ENCODE measurements at places on chromosomes 11 and 22.
A peak's percentile ranks its signal among the peaks of the same experiment; 100 is the strongest.

GRCh38 chr22:40636380-40637182 lies at the start of gene MRTFA:
Gene MRTFA, minus strand, starts transcription at chr22:40636719.
- DNase-seq: peak; percentile 99

GRCh38 chr22:22576244-22576988 lies 17.4 kb upstream of the PRAME start:
- DNase-seq: no peak

DNA sequence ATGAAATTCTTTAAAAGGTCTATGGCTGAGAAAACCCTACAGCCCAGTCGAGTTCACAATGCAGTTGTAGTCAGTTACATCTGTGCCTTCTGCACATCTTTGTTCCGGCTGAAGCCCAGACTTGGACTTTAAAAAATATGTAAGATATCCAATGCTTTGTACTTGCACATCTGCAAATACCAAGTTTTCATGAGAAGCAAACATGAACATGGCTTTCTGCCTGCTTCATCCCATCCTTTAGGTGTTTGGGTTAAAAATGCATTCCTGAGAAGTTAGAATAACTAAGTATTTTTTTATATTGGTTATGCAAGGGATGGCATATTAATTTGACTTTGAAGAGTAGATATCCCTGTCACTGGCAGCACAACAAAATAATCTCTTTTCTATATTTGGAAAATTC lies 528.4 kb downstream of the METTL15 start:
- no peak for DNase-seq

DNA sequence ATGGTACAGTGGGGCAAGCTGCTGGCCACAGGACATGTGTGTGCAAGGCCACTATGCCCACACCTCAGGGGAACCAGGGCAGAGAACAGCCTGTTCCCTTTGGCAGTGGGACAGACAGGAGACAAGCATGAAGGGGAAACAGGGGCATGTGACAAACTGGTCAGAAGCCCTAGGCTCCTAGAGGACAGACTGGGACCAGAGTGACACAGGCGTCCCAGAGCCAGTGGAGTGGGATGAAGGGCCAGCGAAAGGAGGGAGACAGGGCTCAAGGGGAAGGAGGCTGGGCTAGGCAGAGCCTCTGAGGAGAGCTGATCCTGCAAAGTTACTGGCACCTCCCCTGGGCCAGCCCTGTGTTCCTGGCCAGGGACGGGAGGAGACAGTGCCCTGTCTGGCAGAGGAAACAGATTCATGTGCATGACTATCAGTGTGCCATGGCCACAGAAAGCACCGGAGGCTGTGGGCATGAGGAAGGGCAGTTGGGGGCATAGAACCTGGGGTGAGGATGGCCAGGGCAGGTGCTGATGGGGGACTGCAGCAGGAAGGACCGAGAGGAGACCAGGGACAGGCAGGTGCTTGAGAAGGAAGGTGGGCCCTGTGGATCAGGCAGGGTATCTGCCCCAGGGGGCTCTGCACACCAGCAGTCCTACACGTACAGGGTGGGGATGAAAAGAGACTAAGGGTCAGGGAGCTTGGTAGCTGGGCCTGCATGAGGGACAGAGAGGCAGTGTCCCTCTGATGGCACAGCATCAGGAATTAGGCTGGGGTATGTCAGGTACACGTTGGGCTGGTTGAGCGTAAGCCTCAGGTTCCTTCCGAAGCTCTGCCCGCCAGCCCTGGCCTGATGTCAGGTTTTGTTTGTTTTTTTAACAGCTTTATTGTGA lies 9.8 kb downstream of the DERL3 start:
- DNase-seq: no peak

DNA sequence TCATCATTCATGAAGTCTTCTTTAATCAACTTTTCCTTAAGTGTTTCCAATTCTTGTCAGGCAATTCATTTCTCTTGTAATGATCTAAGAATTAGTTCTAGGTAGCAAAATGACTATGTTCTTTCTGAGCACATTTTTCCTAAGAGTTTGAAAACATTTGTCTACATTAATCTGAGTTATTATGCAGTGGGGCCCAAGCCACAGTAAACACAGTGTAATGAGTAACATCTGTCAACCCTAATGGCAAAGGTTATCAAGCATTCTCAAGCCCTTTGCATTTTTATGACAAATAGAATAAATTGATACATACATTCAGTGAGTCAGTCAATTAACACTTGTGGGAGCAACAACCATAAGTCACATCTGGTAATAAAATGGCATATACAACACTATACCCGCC lies 106.7 kb upstream of the ZC3H12C start:
- DNase-seq: no peak

DNA sequence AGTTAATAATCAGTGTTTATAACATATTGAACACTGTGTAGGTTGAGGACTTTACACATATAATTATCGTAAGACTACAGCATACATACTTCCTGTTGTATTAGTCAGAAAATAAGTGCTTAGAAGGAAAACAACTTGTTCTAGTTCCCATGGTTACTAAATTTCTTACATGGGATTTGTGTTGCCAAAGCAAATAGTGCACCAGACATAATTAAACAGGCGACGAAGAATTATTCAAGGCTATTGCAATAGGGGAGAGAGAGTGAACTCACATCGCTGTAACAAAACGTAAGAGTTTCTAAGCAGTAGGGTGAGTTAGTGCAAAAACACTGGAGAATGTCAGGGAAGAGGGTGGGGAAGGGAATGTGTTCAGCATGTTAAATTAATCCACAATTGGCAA lies 347.8 kb downstream of the CNTN5 start:
- no peak for DNase-seq

DNA sequence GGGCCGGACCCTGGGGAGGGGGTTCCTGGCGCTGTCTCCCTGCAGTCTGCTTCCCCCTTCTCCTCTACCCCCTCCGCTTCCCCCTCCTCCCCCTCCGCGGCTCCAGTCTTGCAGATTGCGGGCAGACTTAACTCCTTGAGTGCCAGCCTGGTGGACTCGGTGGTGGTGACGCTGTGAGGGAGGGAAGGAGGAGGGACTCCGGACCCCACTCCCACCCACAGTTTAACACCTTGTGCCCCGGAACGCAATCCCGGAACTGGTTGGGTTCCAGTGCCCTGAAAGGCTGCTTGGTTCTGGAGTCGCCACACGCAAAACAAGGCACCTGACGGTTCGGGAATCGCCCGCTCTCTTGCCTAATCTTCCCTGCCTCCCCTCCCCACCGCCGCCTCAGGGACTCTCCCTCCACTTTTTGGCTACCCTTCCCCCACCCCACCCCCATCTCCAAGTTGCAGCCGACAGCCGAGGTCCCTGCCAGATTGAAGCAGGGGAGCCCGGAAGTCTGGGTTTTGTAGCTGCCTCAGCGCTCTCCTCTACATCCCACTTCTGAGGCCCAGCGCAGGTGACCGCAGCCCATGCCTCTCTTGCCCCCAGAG lies 3.9 kb upstream of the BCL9L start:
- DNase-seq: peak; percentile 77

- no peak for DNase-seq
Observed at GRCh38 chr11:45537614-45538013, 127.8 kb downstream of the CHST1 start.

DNA sequence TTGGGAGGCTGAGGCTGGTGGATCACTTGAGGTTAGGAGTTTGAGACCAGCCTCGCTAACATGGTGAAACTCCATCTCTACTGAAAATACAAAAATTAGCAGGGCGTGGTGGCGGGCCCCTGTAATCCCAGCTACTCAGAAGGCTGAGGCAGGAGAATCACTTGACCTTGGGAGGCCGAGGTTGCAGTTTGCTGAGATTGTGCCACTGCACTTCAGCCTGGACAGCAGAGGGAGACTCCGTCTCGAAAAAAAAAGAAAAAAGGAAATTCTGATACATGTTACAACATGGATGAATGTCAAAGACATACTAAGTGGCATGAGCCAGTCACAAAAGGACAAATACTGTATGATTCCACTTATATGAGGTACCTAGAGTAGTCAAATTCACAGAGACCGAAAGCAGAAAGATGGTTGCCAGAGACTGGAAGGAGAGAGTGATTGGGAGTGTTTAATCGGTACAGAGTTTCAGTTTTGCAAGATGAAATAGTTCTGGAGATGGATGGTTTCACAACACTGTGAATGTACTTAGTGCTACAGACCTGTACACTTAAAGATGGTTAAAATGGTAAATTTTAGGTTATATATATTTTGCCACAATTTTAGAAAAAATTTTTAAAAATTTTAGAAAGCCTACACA lies 92.3 kb downstream of the BLID start:
- DNase-seq: no peak

DNA sequence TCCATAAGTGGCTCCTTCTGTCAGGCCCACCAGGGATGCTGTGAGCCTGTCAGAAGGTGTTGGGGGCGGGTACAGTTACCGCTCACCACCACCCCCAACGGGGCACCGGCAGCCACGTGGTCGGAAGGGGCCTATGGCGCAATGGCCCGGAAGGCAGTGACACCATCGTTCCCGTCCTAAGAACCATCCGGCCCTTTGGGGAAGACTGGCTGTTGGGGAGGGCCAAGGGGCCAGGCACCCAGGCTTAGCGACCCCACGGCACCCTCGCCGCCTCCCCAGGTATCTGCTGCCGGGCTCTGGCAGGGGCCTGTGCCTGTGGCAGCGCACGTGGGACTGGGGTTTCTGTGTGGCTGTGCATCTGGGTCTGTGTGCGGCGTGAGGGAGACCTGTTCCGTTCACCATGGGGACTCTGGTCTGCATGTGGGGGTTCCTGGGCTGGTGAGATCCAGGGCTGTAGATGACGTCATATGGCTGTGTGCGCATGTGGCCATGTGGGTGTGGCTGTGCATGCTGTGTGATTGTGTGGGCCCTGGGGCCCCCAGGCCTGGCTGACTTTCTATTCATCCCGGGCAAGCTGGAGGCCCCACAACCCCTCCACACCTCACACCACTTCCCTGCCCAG lies 717 bp downstream of the OSM start:
- peak; percentile 78 for DNase-seq

DNA sequence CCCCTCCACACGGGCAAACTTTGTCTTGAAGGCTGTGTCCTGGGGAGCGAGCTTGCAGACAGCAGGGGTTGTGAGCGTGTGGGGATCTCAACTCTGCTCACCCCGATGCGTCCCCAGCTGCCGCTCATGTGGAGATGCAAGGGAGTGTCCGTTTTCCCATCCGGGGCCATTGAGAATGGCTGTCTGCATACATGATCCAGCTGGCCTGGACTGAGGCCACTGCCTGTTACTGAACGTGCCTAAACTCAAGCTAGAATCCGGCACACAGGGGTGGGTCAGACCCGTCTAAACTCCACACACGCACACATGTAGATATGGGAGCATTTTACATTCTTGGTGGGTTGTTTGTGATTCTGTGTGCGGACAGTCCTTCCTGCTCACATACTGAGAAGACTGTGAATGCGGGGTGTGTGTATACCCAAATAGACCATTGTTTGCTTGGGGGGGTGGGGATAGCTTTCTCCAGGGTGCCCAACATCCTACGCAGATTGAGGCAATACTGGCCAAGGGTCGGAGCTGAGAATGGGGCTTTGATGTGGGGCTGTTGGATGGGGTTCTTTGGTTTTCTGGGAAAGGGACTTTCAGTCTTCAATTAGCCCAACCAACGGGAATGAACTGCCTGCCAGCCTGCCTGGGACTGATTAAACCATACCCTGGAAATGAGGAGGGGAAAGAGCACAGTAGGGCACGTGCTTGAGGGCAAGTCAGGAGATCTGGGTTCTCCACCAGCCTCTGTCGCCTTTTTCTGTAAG lies 60.4 kb downstream of the ST3GAL4 start:
- no peak for DNase-seq

DNA sequence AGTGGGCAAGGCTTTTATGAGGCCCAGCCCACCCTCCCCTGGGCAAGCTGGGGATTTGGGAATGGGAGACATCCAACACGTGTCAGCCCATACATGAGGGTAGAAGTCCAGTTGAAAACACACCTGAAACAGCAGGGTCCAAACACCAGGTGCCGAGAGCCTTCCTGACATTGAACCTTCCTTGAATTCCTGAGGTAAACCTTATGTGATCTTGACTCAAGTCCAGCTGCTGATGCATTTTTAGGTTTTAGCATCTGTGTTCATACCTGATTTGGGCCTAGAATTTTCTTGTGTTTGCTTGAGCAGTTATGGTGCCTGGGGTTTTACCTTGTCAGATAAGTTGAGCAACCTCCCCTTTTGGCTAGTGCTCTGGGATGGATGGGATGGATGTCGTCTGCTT lies 66.3 kb downstream of the CDKN1C start:
- DNase-seq: no peak

DNA sequence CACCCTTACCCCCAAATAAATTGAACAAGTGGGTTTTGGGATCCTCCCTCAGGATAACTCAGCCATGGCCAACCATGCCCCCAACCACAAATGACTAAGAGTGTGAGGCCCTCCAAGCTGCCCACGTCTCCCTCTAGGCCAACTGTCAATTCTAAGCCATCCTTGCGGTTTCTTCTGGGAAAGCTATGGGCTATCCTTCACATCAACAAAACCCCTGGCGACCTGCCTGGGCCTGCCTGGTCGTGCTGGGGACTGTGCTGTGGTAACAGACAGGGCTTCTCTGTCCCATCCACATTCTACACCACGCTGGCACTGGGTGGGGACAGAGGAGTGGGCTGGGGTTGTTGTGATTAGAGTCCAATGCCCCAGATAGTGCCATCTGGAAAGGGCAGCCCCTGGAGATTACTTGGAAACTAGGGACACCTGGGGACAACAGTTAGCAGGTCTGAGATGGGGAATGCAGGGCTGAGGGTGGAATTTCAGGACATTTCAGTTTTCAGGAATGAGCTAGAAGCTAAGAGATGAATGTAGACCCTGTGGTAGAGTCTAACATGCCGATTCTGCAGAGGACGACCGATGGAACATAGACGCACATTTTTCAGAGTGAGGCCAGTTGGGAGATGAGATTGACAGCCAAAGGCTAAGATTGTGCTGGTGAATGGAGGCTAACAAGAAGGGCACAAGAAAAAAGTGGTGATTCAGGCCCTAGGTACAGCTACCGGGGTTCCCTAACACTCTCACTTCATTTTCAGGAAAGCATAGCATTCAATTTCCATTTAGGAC lies 131.9 kb downstream of the RASSF10 start:
- no peak for DNase-seq

GRCh38 chr22:48644108-48644507 lies 1183.6 kb downstream of the BRD1 start:
- no peak for DNase-seq

DNA sequence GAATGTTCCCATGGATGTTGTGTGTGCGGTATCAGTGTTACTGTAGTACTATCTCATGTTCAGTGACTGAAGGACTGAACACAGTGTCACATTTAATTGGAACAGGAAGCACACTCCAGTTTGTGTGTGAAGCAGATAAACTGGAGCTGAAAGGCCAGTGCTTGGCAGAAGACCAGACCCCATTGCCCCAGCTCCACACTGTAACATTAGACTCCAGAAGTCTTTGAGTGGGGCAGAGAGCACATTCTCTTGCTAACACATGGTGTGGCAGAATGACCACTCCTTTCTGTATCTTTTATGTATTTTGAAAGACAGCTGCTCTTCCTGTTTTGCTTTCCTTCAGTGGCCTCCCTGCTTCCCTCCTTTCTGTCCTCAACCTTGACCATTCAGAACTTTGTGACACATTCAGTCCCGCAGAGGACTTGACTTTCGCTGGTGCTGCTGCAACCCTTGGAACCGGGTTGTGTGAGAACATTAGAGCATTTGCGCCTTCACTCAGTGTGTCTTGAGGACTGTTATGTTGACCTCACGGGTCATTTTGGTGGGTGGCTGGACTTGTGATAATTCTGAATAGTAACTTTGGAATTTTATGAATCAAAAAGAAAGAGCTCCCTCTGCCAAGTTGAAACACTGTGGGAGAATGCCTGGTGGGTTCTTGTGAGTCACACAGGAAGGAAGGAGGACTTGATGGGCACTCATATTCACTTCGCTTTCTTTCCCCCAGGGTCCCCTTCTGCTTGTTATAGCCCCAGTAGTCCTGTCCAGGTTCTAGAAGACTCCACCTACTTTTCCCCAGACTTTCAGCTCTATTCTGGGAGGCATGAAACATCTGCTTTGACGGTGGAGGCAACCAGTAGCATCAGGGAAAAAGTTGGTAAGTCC lies 26.4 kb downstream of the AMOTL1 start:
- no peak for DNase-seq

All from activated CD4-positive, alpha-beta T cell treated with anti-CD3 and anti-CD28 coated beads, Interleukin-2, amount 50 U/mL, for 4 hours (primary cell).